Stimulated activated CD8-positive, alpha-beta memory T cell treated with anti-CD3 and anti-CD28 coated beads, Interleukin-7, amount 100 ng/mL, for 1 hour (primary cell): ENCODE measurements at places on chromosomes 6 and 20.

DNA sequence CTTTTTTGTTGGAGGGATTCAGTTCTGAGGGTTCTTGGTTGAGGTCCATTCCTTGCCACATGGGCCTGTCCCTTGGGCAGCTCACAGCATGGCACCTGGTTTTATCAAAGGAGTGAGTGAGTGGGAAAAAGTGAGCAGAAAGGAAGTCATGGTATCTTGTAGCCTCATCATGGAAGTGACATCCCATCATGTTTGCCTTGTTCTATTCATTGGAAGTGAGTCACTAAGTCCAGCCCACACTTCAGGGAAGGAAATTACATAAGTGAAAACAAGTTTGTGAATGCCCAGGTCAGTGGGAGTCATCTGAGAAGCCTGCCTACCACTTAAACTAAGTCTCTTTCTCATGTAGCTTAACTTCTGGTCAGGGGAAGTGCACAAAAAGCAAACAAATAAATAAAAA lies 32.8 kb upstream of the ZNFX1 start:
- DNase-seq, result no peak

- no peak for DNase-seq
Observed at GRCh38 chr6:32849126-32849525, 4.4 kb downstream of the TAP1 start.

DNA sequence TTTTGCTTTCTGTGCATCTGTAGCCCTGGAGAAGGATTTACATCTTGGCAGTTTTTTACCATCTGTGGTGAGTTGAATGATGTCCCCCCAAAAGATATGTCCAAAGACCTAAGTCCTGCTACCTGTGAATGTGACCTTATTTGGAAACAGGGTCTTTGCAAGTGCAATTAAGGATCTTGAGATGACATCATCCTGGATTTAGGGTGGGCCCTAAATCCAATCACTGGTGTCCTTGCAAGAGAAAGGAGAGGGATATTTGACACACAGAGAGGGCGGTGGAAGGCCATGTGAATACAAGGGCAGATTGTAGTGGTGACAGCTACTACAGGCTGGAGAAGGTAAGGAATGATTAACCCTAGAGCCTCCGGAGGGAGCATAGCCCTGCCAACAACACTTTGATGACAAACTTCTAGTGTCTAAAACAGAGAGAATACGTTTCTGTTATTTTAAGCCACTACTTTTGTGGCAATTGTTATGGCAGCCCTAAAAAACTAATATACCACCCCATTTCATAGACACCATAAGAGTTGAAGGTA lies 35.1 kb downstream of the MKKS start:
- no peak for DNase-seq

GRCh38 chr6:5723841-5724691 lies 282.7 kb downstream of the NRN1 start:
- no peak for DNase-seq

DNA sequence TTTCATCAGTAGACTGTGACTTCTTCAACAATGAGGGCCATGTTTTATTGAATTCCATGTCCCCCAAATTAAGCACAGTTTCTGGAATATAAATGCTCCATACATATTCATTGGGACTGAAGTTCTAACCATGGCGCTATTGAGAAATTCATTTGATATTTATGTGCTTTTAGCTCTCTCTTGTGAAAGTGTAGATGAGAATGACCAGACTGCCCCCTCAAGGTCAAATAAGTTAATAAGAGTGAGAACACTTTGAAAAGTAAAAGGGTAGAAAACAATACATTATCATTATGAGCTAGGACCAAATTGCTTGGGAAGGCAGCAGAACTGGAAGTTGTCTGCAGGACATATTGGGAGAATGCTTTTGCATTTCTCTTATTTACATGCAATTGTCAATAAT lies 597.9 kb downstream of the EPM2A start:
- no peak for DNase-seq

DNA sequence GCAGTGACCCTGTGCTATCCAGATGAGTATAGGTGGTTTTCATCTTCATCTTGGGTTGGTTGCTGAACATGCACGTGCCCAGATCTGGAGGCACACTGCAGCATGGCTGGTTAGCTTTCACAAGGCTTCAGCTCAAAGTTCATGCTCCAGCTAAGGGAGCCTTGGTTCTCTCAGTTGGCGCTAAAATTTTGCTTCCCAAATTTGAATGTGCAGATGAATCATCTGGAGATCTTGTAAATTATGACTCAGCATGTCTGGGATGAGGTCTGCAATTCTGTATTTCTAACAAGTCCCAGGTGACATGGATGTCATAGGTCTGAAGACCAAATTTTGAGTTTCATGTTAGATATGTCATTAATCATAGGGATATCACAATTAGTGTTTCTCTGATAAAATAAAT lies 230.8 kb downstream of the FOXA2 start:
- DNase-seq, result no peak

- no peak for DNase-seq
Observed at GRCh38 chr6:139479433-139480222, 105.2 kb upstream of the CITED2 start.

GRCh38 chr6:92879526-92879925 lies 539.8 kb downstream of the EPHA7 start:
- DNase-seq, result no peak

DNA sequence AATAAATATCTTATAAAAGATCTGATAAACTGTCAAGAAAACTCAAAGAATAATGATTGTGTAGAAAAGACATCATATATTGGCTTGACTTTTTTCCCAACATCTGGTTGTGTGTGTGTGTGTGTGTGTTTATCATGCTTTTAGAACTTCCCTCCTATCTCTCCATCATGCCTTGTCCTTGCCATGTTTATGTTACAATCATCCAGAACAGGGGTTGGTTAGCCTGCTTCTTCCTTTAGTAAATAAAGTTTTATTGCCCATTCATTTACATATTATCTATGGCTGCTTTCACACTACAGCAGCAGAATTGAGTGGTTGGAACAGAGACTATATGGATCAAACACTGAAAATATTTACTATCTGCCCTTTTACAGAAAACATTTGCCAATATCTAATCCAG lies 52.8 kb upstream of the RIPOR2 start:
- DNase-seq, result no peak

DNA sequence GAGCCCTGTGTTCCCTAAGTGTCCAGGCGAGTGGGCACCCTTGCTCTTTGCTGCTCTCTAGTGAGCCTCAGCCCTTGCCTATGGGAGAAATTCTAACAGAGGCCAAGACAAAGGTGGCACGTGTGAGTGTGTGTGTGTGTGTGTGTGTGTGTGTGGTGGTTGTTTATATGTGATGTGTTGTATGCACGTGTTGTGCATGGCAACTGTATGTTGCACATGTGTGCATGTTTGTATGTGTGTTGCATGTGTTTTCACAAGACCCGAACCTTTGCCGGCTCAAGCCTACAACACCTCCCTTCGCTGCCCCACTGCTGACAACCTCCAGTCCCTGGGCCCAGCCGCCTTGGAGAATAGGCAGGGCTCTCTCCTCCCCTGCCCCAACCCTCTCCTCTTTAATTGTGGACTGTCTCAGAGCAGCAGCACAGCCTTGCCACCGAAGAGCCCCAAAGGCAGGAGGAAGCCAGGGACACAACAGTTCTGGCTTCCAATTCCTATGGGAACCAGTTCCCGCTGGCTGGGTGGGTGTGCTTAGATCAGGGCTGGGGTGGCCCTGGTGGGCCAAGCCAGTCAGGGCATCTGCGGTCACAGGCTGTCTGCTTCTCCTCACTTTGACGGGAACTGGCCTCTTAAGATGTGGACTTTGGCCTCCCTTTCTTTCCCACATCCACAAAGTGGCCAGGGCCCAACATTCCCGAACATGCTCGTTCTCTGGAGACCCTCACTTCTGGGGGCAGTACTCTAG lies 2.7 kb downstream of the KCNK16 start:
- no peak for DNase-seq

DNA sequence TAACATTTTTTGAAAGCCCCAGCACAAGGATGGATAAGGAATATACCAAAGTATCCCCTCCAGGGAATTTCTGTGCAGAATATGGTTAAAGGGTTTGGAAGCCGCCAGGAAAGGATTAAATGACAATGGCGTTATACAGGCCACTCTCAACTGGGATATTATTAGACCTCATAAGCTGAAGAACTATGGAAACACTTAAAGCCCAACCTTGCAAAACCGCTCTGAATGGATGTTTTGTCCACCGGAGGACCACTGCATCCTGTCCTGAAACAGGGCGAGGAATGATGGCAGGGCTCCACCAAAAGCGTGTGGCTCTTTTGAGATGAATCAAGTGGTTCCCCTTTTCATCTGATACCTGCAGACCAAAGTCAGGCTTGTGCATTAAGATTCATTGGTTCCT lies 32.4 kb downstream of the NFATC2 start:
- no peak for DNase-seq

DNA sequence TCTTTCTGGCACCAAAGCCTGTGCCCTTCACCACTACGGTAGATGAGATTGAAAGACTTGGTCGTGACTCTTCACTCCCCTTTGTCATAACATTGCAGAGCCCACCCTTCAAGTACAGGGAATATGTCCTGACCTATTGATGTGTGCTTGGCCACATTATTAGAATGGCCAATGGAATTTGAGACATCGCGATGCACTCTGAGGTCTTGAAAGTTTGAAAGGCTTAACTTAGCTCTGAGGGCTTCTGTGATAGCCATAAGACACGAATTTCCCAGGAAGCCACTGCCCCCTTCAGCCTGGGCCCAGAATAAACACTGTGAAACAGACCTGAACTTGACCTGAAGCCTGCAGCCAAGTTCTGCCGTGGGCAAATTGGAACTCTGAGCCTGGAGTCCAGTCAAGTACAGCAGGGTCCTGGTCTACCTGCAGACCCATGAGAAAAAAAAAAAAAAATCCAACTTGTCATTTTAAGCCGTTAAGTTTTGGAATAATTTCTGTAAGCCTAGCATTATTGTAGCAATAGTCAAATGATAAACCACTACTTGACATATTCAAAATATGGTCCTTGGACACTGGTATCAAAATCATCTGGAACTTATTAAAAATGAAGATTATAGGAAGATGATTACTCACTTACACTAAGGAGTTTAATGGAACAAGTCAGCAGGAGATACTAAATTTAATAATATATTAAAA lies 36.9 kb upstream of the TRAF3IP2 start:
- DNase-seq, result no peak

DNA sequence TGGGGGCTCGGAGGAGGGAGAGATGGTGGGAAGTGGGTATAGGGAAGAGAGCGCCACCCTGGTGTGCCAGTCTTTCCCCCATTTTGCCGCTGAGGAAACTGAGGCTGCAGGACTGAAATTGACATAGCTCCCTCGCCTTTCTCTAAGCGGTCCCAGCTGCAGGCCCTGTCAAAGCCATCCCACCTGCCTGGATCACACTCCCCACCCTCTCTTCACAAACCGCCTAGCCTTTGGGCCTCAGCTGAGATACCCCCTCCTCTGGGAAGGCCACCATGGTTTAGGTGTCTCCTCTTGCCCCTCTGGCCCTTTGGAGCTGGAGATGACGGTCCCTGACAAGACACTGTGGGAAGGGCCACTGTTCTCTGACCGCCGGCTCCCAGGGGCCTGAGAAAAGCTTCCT lies 16.9 kb downstream of the SRC start:
- no peak for DNase-seq

GRCh38 chr6:33728438-33728837 lies 16.9 kb upstream of the UQCC2 start:
- DNase-seq, result no peak

DNA sequence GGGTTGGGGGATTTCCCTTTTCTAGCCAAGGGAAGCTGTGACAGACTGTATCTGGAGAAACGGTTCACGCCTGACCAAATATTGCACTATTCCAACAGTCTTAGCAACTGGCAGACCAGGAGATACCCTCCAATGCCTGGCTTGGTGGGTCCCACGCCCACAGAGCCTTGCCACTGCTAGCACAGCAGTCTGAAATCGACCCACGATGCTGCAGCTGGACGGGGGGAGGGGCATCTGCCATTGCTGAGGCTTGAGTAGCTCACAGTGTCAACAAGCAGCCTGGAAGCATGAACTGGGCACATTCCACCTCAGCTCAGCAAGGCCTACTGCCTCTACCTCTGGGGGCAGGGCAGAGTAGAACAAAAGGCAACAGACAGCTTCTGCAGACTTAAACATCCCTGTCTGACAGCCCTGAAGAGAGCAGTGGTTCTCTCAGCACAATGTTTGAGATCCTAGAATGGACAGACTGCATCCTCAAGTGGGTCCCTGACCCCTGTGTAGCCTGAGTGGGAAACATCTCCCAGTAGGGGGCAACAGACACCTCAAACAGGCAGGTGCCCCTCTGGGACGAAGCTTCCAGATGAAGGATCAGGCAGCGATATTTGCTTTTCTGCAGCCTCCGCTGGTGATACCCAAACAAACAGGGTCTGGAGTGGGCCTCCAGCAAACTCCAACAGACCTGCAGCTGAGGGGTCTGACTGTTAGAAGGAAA lies 89.9 kb upstream of the ECI2 start:
- no peak for DNase-seq

GRCh38 chr6:18081025-18081668 lies 41.3 kb downstream of the NHLRC1 start:
- DNase-seq, result no peak

DNA sequence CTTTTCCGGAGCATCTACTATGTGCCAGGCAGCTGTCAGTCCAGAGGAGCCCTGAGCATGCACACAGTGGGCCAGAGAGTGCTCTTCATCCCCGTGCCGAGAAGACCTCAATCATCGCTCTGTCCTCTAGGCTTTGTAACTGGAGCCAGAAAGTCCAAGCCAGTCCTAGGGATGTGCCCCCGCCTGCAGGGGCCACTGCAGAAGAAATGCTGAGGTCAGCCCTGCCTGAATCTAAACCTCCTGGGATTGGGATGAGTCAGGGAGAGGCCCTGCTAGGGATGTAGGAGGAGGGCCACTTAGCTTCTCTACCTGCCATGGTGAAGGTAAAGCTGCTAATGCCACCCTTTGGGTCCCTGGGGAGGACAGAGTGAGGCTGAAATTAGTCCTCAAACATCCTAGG lies 146.8 kb downstream of the CDC5L start:
- DNase-seq, result no peak

- no peak for DNase-seq
Observed at GRCh38 chr6:84685983-84686584, 78.3 kb downstream of the TBX18 start.

- no peak for DNase-seq
Observed at GRCh38 chr20:50518270-50518721, 8.1 kb downstream of the PTPN1 start.

DNA sequence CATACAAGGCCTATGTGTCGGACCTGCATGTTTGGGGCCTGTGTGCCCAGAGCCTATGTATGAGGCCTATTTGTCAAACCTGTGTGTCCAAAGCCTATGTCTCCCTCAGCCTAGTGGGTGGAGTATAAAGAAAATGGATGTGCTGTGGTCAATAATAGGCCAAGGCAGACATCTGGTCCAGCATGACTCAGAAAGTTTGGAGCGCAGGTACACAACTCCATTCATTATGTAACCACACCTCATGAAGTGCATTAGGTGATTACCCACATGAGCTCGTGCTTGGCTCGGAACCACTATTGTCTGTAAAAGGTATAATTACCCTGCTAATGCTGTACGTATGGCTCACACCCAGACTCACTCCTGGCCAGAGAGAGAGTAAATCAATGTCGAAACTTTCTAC lies 302.4 kb upstream of the POU3F2 start:
- DNase-seq, result no peak

GRCh38 chr20:13671916-13672378 lies 33.2 kb upstream of the TASP1 start:
- no peak for DNase-seq
